ENCODE measurements at places on chromosomes 3 and 15.

- DNase-seq, result peak; percentile 40
These were observed 802.6 kb upstream of the ALCAM start for GRCh38 chr3:104564045-104564643.

GRCh38 chr3:177694316-177694715, 497.0 kb upstream of the TBL1XR1 start:
- DNase-seq, result no peak

- DNase-seq, result no peak
These were observed 31.0 kb downstream of the MITF start for GRCh38 chr3:69770219-69770618.

DNA sequence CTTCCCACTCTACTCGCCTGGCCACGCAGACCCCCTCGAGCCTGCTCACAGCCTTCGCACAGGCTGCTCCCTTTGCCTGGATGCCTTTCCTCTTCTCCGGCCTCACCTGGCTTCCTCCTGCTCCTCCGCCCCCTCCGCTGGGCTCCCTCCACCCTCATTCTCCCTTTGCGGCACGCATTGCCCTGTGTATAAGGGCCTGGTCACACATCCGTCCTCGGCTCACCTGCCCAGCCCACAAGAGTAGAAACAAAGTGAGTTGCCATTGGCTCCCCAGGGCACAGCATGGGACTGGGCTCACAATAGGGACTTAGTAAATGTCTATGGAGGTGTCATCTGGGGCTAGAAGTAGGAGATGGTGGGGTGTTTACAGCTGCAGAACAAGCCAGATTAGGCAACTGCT, 4.2 kb downstream of the PLXND1 start:
- DNase-seq, result no peak

GRCh38 chr3:53973905-53974304, 82.2 kb upstream of the SELENOK start:
- DNase-seq, result no peak

GRCh38 chr3:76369170-76369569, 583.8 kb upstream of the ZNF717 start:
- DNase-seq, result no peak

GRCh38 chr15:89356634-89357298, 22.1 kb upstream of the POLG start:
- peak; percentile 21 for DNase-seq

DNA sequence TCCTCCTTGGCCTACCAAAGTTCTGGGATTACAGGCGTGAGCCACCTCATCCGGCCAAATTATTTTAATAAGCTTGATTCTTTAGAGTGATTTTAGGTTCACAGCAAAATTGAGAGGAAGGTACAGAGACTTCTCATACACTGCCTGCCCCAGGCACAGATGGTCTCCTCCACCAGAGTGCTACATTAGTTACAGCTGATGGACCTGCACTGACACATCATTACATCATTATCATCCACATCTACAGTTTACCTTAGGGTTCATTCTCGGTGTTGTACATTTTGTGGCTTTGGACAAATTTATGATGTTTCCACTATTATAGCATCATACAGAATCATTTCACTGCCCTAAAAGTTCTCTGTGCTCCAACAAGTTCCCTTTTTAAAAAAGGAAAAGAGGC, 4.4 kb upstream of the VPS8 start:
- no peak for DNase-seq

DNA sequence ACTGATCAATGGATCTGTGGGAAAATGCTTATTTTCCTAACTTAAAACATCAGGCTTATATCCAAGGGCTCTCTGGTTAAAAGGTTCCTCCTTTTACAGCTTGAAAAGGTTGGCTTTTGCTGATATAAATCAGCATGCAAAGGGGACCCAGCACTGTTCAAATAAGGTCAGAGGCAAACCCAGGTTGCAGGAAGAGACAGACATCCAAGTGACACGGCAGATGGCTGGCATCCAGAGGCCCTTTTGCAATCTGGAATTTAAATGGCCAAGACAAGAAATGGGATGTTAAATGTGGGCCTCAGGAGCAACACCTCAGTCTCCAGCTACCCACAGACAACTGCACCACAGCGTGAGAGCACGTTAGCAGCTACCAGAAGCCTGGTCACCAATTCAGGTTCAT, 6.3 kb downstream of the SH3BP5 start:
- DNase-seq, result no peak

GRCh38 chr3:189563853-189564563, 67.2 kb upstream of the TP63 start:
- DNase-seq, result no peak

- DNase-seq, result no peak
These were observed 304.2 kb upstream of the CTNNB1 start for GRCh38 chr3:40895109-40895508.

DNA sequence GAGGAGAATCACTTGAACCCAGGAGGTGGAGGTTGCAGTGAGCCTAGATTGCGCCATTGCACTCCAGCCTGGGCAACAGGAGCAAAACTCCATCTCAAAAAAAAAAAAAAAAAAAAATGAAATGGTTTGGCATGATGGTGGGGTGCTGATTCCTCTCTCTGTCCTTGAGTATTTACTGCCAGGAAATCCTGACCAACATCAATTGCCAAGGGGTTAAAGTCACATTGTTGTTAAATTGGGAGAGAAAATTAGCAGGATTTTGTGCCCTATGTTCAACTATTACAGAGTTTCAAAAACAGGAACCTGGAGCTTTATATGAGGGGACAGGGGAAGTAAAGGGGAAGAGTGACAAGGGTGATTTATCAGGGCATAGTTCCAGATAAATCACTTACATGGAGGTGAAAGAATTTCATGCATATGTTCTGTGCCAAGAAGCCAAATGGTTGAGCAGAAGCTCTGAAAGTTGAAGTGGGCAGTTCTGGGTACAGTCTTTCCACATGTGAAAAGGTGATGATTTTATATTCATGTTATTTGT, 70.5 kb upstream of the TSEN2 start:
- peak; percentile 49 for DNase-seq

GRCh38 chr3:25662736-25663320, 1.9 kb downstream of the TOP2B start:
- DNase-seq, result no peak

DNA sequence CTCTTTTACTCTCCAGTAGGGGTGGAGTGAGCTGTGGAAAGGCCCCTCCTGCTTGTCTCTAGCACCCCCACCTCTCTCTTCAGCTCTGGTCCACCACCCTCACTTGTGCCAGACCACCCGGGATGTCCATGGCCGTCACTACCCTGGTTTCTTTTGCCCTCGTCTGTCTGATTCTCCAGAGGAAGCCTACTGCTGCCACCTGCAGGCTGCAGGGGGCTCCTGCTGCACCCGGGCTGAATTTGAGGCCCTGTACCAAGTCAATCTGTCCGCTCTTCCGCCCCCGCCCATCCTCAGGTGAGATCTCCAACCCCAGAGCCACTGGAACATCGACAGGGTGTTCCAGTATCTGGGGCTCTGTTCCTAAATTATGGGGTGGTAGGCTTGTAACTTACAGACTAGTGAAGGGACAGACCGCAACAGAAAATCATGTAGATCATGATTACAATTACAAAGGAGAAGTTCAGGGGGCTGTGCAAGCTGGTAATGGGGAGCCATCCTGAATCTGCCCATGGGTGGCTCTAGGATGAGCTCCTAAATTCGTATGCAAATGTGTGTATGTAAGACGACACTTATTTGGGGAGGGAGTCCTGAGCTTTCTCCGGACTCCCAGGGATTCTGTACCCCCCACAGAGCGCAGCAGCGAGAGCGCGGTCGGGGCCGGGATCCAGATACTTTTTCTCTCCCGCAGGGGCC, 683 bp upstream of the UNC45A start:
- peak; percentile 68 for DNase-seq

DNA sequence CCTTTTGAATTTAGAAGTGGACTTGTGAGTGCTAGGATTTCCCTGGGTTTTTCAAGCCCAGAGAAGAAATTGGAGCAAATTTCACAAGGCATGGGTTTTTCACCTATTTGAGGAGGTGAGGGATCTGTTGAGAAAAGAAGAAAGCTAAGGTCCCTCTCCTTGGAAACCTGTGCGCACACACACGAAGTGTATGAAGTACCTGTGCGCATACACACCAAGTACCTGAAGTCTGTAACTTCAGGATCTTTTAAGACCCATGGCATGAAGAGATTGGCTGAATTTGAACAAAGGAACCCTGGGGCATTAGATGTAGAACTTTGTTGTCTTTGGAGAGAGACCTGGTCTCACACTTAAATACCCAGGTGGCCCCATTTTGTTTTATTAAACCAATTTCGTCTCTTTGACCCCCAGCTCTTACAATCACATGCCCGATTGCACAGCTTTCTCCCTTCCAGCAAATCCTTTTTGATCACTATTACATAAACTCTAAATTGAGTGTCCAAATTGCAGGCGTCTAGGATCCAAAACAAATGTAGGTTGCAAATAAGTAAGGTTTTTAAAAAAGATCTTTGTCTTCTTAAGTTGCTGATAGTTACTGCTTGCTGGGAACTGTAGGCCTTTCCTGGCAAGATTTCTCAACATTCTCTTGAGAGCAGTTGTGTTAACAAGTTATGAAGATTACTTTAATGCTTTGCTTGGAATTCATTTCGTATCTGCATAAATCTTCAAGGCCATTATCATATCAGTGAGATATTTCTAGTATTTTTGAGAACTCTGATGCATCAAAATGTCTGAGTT, 64.3 kb downstream of the CMTM8 start:
- DNase-seq, result no peak

GRCh38 chr15:37981775-37982174, 47.3 kb downstream of the TMCO5A start:
- DNase-seq, result no peak

DNA sequence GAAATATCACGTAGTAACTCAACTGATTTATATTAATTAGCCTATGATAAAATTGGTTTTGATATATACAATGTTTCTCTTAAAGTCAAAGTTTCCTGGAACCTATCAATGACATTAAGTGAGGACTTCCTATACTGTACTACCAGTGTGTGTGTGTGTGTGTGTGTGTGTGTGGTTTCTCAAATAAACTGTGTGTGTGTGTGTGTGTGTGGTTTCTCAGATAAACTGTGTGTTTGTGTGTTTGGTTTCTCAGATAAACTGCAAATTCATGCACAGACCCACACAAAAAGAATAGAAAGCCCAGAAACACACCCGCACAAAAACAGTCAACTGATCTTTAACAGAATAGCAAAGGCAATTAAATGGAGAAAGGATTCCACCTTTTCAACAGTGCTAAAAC, 14.5 kb upstream of the WDR5B start:
- DNase-seq, result no peak

DNA sequence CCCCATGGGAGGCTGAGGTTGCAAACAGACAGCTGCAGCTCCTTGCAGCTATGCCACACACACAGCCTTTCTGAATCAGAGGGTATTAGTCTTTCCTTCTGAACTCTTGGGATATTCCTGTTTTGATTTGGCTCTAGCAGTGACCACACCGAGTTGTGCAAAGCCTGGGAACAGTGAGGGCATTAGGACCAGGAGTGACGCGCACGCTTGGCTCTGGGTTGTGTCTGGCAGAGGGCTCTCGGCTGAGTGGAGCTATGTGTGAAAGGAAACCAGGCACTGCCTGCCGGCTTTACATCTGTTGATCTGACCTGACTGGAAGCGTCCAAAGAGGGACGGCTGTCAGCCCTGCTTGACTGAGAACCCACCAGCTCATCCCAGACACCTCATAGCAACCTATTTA, at the start of gene GALNT15:
TSS of gene GALNT15 (plus strand) at position 292 of the 400 bp plus-strand sequence. CDS start 472 bp downstream, outside the sequence.
- DNase-seq, result no peak

DNA sequence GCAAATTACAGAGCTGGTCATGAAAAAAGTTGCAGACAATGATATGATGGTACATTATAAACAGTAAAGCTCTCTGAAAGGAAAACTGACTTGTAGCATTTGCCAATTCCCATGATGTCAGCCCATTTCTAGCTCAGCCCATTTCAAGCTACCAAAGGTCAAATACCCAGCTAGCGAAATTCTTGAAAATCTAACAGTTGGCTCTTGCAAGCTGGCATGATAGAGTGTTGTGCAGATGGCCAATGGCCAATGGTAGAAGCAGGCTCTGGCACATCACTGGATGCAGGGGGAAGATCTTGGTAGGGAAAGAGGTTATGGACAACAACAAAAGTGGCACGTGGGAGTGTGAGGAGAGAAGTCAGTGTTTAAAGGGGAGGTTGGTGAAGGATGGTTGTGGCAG, 36.7 kb downstream of the RASGRF1 start:
- no peak for DNase-seq

DNA sequence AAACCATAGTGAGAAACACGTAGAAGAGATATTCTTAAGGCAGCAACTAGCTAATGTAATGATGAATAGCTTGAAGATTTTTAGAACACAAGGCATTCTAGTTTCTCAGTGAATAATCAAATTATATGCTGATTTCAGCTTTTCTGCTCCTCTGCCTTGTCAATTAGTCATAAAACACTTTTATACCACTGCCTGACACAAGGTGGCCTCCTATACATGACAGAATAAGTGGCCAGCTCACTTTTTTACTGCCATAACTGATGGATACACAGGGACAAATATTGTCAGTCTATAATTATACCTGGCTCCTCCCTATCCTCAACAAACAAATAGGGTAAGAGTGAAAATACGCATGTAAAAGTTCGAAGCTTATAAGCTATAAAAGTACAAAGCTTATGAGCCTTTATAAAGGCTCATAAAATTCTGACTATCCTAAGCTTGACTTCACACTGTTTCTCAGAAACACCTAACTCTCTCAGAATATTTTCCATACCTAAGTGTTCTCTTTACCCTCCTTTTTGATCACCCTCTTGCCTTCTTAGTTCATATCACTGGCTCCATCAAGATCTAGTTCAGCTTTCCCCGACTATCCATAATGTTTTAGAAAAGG, 81.6 kb downstream of the HERC1 start:
- peak; percentile 66 for DNase-seq

GRCh38 chr15:95737060-95737459, 593.4 kb upstream of the NR2F2 start:
- no peak for DNase-seq

- DNase-seq, result peak; percentile 97
These were observed 55.4 kb downstream of the EOMES start for GRCh38 chr3:27666708-27667107.

DNA sequence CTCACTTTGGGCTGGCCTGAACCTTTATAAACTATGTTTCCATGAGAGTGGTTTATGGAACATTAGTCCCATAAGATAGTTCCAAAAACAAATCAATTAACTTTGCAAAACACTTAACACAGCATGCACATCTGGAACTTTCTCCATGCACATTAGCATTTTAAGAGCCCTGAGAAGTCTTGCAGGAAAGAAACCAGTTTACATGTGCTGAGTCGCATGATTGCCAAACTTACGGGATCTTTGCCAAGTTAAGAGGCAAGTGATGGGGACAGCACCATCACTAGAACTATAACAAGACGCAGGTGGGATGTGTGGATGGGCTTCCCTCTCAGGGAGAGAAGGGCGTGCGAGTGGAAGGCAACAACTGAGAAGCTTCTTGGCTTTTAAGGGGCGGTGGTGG, 20.7 kb downstream of the ADAMTS9 start:
- DNase-seq, result no peak

DNA sequence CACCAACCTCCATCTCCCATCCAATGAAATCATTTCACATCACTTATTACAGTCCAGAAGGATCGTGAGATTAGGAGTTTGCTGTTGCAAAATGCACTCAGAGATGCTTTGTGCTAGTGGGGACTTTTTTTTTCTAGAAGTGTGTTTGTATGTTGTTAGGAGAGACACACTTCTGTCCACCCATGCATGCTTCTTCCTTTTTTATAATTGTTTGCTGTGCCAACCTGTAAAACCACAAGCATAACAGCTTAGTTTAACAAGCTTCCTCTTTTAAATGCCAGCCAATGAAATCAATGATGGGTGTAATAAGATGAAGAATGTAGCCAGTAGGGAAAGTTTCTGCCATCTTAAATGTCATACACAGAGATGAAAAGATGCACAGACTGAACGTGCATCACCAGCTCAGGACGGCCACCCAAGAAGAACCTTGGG, 305.6 kb upstream of the STT3B start:
- peak; percentile 96 for DNase-seq

Data from AML-193 (cell line).